H1 (cell line): ENCODE measurements at places on chromosomes 5 and 9. TPM values are rescaled to one million over a fixed set of nuclear protein-coding genes. Genes with fewer than 3 reads are reported as not detected.

GRCh38 chr5:132254321-132254977 is 3.0 kb upstream of the PDLIM4 start:
- DNase-seq, result no peak
- no peak overlapping the region for H3K4me3 ChIP-seq
- H3K4me1 ChIP-seq, result peaks cover 16% of the 10 kb centered on the region
- H3K27ac ChIP-seq, result no peak overlapping the region
- H3K27me3 ChIP-seq, result peaks cover 9% of the 10 kb centered on the region; the same call in 1 of the 2 replicates

Gene PCDHB16
- 5.2 and 5.9 TPM in 2 replicates for total RNA-seq

GRCh38 chr5:167877924-167878323 is 413.5 kb upstream of the WWC1 start:
- no peak overlapping the region for H3K27ac ChIP-seq
- H3K4me1 ChIP-seq, result no peaks in the 10 kb centered on the region
- H3K4me3 ChIP-seq, result no peak overlapping the region
- DNase-seq, result no peak
- no peaks in the 10 kb centered on the region for H3K36me3 ChIP-seq

DNA sequence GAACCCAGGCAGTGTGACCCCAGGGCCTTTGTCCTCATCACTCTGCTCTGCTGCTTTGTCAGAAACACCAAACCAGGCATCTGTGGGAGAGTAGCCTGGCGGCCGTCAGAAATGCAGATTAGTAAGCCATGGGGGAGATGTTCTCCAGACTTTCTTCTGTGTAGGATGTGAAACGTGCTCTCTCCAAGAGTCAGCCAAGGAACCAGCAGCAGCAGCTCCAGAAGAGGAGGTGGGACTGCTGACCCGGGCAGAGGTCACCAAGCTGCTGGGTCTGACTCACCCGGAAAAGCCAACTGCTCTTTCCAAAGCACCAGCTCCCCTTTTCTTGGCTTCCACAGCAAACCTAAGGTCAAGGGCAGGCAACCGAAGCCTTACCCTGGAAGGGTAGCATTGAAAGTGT is 14.4 kb upstream of the ABLIM3 start:
- no peak overlapping the region for H3K4me3 ChIP-seq
- DNase-seq, result no peak
- no peak overlapping the region for H3K27ac ChIP-seq
- H3K4me1 ChIP-seq, result no peaks in the 10 kb centered on the region; the same call in 1 of the 2 replicates
- no peaks in the 10 kb centered on the region for H3K36me3 ChIP-seq

DNA sequence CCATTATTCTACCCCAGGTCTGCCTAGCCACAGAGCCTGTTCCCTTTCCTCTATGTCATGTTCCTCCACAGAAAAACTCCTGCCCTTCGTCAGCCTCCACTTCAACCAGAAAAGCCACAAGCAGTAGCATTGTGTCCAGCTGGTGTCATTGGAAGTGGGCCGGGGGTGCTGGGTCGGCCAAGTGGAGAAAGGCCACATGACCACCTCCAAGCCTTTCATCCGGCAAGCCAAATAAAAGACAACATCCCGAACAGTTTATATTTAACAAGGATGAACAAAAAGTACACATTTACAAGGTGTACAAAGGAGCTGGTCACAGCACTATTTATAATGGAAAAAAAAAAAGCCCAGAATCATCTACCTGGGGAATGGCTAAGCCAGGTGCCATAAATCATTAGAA is 16.1 kb upstream of the SPOCK1 start:
- no peak overlapping the region for H3K27ac ChIP-seq
- no peak overlapping the region for H3K4me3 ChIP-seq
- no peaks in the 10 kb centered on the region for H3K27me3 ChIP-seq
- no peaks in the 10 kb centered on the region for H3K4me1 ChIP-seq
- no peak for DNase-seq
- H3K36me3 ChIP-seq, result no peaks in the 10 kb centered on the region

DNA sequence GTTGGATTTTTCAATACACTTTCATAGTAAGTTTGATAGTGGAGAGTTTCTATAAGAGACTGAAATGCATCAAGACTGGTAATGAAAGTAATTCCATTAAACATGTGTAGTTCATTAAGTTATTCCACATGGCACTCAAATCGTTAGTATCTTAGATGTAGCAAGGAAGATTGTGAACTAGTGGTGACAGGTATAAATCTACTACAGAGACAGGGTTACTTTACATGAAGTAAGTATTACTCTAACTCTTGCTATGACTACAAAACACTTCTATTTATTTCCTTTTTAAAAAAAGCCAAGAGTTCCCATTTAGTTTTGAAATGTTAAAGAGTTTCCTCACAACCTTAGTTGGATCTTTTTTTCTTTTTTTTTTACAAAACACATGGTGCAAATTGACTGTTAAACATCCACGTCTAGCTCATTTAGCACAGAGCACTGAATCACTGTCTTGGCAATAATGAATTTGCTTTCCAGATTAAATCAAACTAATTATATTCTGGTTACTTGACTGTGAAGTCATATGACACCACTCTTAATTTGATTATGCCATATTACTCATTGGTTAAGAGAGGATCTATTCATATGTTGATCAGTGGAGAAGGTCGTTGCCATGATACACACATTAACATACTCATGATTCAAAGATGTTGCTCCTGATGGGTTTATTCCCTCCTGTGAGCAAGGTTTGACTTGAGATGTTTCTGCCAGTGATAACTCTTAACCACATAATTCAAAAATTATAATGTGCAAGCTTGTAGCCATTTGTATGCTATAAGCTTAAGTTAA is 644.8 kb downstream of the EFNA5 start:
- H3K27ac ChIP-seq, result no peak overlapping the region
- no peaks in the 10 kb centered on the region for H3K36me3 ChIP-seq
- H3K27me3 ChIP-seq, result no peaks in the 10 kb centered on the region
- H3K4me1 ChIP-seq, result no peaks in the 10 kb centered on the region
- no peak for DNase-seq

DNA sequence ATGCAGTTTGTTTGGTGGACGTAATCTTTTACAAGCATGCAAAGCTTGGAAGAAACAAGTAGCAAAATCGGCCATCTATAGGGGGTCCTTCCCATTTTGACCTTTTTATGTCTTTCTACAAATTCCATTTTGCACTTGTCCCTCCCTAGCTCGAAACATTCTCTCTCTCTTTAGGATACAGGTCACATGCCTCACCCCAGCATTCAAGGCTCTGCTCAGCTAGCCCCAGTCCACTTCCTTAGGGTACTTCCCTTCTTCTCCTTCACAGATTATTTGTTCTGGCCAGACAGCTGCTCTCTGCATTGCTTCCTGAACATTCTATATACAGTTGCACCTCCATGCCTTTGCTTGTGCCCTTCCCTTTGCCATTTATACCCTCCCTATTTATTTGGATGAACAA is 31.7 kb upstream of the TRIM14 start:
- no peak for DNase-seq
- H3K4me1 ChIP-seq, result no peaks in the 10 kb centered on the region
- no peak overlapping the region for H3K27ac ChIP-seq
- H3K27me3 ChIP-seq, result no peaks in the 10 kb centered on the region
- H3K36me3 ChIP-seq, result no peaks in the 10 kb centered on the region

Gene ABCA2
- 12.5 and 15.2 TPM in 2 replicates for total RNA-seq

DNA sequence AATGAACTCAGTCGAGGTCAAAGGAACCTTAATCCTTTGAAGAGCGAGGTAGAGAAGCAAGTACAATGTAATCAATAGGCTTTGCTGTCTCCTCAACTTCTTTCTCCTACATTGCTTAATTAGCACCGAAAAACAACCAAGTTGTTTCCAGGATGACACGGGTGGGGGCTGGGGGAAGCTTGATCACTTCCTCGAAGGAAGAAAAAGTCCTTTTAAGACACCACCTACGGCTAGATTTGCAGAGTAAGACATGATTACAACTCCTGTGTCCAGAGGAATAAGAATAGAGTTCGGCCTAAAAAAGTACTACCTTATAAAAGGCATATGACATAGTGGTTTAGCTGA is 811 bp upstream of the ARRDC3 start:
- no peaks in the 10 kb centered on the region for H3K36me3 ChIP-seq
- H3K4me1 ChIP-seq, result no peaks in the 10 kb centered on the region
- DNase-seq, result no peak
- peak overlapping the region; percentile 93 for H3K27ac ChIP-seq
